ENCODE measurements at places on chromosomes 2 and 18.

DNA sequence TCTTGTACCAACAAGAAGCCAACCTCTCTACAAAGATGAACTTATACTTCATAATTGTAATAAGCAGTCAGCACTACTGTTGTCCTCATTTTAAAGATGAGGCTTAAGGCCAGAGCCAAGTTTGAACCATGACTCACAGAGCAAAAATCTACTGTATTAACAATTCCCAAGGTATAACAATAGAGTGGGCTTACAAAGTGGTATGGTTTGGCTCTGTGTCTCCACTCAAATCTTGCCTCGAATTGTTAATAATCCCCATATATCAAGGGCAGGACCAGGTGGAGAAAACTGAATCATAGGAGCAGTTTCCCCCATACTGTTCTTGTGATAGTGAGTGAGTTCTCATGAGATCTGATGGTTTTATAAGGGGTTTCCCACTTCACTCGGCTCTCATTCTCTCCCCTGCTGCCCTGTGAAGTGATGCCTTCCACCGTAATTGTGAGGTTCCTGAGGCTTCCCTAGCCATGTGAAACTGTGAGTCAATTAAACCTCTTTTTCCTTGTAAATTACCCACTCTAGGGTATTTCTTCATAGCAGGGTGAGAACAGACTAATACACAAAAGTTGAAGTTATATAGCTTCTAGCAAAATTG, 19.5 kb downstream of the MRPL44 start:
- no peak for DNase-seq

DNA sequence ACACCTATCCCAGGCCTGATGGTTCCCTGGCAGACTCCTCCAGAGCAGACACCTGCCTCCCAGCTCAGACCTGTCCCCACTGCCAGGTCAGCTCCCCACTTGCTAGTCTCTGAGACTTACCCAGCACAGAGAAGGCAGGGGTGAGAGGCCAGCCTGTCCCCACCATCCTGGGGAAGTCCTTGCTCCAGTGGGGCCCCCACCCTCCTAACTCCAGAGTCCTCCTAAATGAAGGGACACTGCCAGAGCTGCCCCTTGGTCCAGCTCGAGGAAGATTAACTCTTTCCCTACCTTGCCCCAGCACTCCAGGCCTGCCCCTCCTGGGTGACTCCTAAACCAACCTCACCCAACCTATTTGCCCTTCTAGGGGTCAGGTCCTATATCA, 30.4 kb upstream of the TNS1 start:
- no peak for DNase-seq

- no peak for DNase-seq
Observed at GRCh38 chr2:237717366-237718276, 81.0 kb upstream of the RBM44 start.

DNA sequence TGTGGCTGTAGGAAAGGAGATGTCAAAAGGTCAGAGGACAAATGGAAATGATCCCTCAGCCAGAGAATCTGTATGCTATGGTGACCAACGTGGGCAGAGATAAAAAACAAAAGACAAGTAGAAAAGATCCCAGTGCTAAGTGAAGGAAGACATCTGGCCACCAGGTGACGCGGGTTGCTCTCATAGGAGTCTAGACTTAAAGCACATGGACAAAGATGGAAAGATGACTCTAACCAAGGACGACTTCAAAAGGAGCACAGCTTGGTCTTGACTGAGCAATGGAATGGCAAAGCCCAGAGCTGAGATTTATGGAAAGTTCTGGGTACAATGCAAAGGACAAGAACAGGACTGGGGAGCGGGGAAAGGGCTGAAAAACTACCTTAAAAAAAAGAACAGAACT, 96.8 kb downstream of the CLIP4 start:
- DNase-seq, result no peak

GRCh38 chr2:1841903-1842791, 97.8 kb upstream of the PXDN start:
- no peak for DNase-seq

- no peak for DNase-seq
Observed at GRCh38 chr18:50839996-50840395, 20.2 kb upstream of the MRO start.

DNA sequence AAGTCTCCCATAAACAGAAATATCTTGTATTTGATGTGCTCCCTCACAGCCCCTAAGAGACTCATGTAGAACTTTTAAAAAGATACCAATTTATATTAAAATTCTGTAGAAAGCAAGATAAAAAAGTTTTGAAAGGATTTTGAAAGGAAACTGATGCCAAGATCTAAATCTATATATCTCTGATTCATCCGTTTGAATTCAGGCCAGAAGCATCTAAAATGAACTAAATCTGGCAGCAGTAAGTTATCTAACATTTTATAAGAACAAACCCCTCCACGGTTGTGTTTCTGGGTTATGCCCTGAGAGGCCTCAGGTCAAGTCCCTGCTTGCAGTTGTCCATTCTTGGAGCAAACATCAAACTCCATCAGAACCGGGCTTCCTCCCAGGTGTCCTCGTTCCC, 165.8 kb downstream of the FBXO15 start:
- DNase-seq, result no peak

GRCh38 chr2:125092276-125093009, 1067.4 kb downstream of the CNTNAP5 start:
- DNase-seq, result no peak

DNA sequence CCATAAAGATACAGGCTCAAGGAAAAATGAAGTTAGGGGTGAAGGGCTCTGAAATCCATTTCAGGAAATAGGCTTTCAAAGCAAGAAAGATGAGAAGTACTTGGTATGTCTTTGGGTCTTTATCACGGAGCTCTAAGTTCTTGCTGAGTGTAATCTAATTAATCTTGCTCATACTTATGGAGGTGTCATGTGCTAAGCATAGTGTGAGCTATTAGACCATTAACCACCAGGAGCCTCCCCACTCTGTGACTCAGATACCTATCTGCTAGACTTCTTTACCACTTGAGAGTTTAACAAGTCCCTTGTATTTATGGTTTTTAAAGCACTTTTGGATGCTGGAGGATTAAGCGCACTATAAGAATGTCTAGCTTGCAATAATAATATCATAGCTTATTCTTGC, 678.7 kb downstream of the EPHA4 start:
- no peak for DNase-seq

- no peak for DNase-seq
Observed at GRCh38 chr2:217735034-217735433, 267.8 kb downstream of the TNS1 start.

GRCh38 chr18:29594493-29594892, 1417.6 kb upstream of the CDH2 start:
- DNase-seq, result no peak

DNA sequence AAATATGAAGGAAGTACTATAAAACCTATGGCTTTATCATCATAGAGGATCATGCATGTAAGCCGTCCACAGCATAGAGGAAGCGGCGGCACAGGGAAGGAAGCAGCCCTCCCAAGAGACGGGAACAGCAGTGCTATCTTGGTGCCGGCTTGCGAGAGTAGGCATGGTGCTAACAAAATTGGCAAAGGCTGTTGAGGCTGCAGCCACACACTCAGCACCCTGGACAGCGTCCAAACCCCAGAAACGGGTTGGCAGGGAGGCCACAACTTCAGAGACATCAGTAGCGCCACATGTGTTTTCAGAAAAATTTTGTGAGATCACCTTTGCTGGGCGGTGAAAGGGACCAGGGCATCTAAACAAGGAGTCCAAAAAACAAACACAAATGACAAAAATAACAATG, 37.7 kb downstream of the NETO1 start:
- no peak for DNase-seq

GRCh38 chr2:46950314-46950713, 34.7 kb upstream of the MCFD2 start:
- no peak for DNase-seq

- no peak for DNase-seq
Observed at GRCh38 chr2:37581433-37581832, 90.0 kb downstream of the CDC42EP3 start.

- no peak for DNase-seq
Observed at GRCh38 chr2:224884188-224884587, 158.1 kb downstream of the DOCK10 start.

- no peak for DNase-seq
Observed at GRCh38 chr2:54456612-54457322, 640 bp downstream of the SPTBN1 start.

DNA sequence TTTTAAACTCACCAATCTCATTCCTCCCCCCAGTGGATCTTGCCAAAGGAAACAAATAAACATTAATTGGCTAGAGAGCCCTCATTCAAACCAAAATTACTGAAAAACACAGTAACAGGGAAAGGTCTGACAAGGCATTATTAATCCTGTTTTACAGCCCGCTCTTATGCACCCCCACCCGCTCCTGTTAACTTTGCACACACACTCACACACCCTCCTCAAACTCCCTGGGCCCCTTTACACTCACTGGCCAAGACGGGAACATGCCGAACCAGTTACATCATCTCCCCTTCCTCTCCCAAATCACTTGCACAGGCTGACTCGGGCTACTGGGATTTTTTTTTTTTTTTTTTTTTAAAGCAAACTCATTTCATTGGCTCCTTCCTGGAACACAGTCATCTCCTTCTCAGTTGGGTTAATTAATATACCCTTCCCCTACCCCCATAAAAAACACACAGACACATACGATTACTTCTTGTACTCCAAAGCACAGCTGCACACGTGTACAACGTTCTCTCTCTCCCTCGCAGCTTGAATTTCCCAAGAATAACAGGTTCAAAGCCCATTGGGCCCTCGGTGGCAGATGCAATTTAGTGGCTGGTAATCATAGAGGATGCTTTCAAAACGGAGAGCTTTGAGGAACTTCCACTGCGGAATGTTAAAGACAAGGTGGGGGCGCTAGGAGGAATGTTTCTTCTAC, 31.8 kb downstream of the KLF7 start:
- no peak for DNase-seq

- no peak for DNase-seq
Observed at GRCh38 chr2:206115026-206115578, 29.1 kb upstream of the INO80D start.

- DNase-seq, result no peak
Observed at GRCh38 chr2:86044045-86044444, 61.6 kb downstream of the POLR1A start.

DNA sequence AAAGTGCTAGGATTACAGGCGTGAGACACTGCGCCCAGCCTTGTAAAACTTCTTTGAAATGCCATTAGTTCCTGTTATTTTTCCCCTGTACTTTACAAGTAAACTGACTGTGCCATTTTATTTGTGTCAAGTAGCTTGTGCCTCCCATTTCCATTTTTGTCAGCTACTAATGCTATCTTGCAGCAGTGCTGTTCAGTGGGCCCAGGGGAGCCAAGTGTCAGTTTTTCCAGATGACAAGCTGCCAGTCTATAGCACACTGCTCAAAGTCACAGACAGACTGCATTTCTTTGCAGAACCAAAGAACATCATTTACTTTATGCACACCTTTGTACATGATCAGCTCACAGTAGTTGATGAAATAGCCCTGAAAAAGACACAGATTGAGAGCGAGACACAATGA, 901.3 kb upstream of the CDH2 start:
- DNase-seq, result no peak

- DNase-seq, result no peak
Observed at GRCh38 chr2:190216829-190217228, 102.8 kb downstream of the HIBCH start.

GRCh38 chr2:144484201-144484948, 35.5 kb downstream of the ZEB2 start:
- DNase-seq, result no peak

- no peak for DNase-seq
Observed at GRCh38 chr2:98457045-98457696, 12.5 kb downstream of the INPP4A start.

- peak; percentile 26 for DNase-seq
Observed at GRCh38 chr2:29322011-29322410, 206.8 kb downstream of the CLIP4 start.

DNA sequence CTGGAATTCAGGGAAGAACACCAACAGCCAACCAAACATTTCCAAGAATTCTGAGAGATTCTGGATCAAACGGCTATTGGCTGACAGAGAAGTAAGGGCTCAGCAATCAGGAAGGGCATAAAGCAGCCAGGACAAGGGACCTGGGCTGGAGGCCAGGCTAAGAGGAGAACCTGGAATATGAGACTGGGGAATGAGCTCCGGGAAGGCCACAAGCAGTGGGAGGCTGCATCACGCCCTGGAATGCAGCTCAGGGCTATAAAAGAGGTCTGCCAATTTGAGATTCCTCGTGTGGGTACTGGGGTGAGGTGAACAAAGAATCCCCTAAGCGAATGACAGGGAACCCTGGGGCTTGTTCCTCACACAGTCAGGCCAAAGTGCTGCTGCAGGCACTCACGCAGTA, 60.4 kb downstream of the ANO7 start:
- no peak for DNase-seq

DNA sequence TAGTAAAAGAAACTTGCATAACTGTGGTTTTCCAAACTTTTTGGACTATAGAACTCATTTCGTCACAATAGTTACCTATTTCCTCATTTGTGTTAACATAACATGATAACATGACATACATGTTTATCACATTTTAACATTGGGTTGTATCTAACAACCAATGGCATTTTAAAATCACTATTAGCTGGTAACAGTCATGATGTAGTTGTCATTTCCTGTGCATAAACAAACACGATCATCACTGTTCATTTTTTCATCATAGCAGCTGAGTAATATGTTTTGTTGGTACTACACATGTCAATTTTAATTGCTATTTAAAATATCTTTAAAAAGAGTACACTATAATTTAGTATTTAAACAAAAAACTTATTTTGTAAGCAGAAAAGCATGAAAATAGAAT, 402.4 kb downstream of the SATB2 start:
- no peak for DNase-seq

DNA sequence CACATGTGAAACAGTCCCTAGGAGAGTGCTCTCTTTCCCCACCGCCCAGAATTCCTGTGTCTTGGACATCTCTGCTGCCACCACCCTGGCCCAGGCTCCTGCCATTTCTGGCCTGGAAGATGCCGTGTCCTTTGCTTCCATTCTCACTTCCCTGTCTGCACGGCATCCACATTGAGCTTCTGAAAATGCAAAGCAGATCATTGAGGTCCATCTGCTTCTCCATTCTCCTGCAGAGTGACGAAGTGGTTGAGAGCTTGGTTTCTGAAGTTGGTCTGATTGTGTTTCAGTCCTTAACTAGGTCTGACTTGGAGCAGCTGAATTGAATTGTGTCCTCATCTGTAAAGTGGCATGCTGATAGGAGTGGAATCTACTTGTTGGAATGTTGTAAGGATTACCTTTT, 98.7 kb upstream of the MGAT5 start:
- no peak for DNase-seq

DNA sequence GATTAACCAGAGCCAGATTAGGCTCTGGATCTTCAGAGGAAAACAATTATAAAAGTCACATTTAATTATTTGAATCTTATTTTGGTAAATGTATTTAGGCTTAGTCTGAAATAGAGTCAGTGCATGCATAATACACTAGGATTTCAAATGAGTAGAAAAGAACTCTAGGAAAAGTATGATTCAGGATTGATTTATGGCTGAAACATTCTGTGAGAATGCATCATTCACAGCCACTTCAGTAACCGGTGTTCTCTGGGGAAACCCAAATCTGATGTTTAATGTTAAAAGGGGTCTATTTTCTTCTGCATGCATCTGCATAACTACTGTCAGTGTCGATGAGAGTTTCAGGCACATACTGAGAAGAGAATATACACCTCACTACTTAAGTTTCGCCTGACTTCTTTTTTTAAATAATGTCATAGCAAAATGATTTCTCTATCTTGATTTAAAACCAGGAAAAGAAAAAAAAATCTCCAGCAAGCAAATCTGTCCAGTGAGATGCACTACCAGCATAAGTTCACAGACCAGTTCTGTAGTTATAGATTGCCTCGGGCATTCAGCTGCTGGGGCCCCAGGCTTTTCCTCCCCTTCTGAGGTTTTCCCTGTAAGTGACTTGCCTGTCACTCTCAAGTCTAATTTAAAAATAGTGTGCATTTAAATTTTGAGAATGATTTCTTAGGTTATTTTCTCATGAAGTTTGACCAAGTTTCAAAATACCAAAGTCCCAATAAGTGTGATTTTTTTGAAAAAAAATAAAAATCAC, 501.5 kb downstream of the NR4A2 start:
- no peak for DNase-seq

Measured in T-helper 2 cell (primary cell).